ENCODE measurements at places on chromosomes 2 and 18.

DNA sequence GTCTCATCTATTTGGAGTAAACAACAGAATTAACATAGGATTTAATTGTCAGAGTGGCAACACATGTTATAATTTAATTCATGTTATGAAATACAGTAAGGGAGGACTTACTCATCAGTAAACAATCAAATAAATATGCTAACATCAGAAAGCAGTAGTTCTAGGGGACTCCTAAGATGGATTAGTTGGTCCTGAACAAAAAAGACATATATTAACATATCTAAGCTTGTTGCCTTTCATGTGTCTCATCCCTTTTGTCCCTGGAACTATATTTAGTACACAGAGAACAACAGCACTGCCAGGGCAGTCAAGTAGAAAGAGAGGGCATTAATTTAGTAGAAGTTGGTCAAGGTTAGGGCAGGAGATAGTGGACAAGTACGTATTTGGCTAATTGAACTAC, 117.8 kb upstream of the FZD5 start:
- DNase-seq: no peak

DNA sequence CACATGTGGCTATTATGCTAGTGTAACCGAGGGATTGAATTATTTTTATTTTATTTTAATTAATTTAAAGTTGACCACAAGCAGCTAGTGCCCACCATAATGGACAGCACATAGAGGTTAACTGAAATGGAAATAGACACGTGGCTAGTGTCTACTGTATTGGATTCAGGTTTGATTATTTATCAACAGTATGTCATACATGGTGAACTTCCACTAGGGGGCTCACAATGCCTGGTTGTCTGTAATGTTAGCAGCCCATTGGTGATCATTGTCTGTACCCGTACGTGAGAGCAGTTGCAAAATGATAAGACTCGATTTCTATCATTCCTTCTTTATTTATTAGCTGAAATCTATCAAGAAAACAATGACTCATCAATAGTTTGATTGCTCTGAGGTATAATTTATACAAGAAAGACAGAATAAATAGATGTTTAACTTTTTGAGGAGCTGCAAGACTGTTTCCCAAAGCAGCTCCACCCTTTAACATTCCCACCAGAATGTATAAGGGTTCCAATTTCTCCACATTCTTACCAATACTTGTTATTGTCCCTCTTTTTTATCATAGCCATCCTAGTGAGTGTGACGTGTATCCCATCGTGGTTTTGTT, 76.5 kb downstream of the CYBRD1 start:
- peak; percentile 15 for DNase-seq

GRCh38 chr18:23828426-23828825, 139.2 kb downstream of the LAMA3 start:
- no peak for DNase-seq

- DNase-seq: no peak
Observed at GRCh38 chr2:23988371-23988770, 21.5 kb upstream of the MFSD2B start.

DNA sequence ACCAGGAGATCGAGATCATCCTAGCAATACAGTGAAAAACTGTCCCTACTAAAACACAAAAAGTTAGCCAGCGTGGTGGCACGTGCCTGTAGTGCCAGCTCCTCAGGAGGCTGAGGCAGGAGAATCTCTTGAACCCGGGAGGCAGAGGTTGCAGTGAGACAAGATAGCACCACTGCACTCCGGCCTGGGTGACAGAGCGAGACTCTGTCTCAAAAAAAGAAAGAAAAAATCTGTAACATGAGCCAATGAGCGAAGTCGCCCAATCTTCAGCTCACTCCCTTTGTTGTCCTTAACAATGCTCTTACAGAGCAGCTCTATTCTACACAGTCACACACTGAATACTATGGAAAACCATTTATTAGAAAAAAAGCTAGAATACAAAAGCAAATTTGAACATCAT, 22.0 kb downstream of the FAM98A start:
- no peak for DNase-seq

DNA sequence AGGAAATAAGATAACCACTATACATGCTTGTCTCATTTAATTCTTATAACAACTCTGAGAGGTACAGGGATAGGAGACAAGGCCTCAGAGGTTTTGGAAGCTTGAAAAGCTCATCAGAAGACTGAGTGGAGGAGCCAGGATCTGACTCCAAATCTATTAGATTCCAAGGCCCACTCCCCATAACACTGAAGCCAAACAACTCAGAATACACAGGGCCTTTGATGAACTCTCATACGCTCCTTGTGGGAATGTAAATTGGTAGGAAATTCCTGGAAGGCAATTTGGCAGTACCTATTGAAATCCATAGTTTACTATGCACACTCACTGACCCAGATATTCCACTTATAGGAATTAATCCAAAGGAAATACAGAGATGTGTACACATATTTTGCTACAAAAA, 27.9 kb downstream of the WIPF1 start:
- DNase-seq: no peak

DNA sequence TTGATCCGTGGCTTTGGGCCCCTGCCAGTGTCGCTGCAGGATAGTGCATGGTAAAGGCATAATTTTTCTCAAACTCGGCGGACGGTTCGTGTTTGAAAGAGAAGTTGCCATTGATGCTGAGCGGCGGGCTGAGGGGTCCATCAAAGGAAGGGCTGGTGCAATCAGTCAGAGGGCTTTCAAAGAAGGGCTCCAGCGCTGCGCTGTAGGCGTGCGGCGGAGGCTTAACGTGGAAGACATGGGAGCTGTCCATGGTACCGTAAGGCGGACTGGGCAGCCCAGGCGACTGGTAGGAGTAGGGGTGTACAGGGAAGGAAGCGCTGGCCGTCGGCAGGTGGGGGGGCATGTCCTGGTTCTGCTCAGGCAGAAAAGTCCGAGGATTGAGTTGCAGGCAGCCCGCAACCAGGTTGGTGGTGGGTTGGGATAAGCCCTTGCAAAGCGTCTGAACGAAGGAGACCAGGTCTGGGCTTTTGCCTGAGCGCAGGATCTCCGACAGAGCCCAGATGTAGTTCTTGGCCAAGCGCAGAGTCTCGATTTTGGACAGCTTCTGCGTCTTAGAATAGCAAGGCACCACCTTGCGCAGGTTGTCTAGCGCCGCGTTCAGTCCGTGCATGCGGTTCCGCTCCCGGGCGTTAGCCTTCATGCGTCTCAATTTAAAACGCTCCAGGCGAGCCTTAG, 2.3 kb downstream of the NEUROD1 start:
- DNase-seq: peak; percentile 50

DNA sequence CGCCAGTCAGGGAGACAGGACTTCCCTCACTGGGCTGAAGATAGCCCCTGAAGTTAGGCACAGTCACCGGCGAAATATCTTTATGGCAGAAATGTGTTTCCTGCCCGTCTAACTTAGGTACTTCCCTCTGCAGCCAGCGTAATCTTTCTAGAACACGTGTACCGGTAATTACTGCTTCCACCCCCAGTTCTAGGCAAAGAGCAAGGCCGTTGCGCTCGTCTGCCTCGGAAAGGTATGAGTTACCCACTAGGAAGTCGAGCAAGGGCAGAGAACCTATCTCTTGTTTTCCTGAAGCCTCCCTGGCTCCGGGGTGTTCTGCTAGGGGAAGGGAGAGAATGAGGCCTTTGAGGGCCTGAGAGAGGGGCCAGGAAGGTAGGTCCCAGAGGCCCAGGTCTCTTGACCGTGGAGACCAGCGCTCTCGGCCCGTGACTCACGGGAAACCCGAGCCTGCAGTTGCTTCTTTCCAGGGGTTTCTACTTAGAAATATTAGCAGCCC, 70.0 kb downstream of the TWSG1 start:
- DNase-seq: peak; percentile 31

DNA sequence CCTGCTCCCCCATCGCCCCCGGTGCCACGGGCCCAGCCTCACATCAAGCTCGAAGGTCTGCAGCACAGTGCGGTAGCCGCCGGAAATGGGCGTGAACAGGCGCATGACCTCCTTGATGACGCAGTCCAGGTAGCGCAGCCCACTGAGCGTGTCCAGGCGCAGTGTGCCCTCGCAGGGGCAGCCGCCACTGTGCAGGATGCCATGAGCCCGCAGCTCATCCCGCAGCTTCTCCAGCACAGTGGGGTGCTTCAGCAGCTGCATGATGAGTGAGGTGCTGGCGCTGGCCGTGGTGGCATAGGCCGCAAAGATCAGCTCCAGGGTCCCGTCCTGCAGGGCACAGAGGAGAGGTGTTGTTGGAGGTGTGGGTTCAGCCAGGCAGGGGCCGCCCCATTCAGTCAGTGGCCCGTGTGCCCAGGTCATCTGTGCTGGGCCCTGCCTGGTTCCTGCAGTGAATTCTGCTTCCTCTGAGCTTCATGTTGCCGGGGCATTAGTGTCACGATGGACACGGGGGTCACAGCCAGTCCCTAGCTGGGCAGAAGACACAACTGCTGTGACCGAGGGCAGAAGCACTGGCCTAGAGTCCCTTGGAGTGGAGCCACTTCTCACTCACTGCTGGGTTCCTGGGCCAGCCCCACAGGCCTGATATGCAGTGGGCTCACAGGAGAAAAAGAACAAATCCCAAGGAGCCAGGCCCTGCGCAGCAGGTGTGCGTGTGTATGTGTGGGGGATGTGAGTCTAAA, 14.5 kb downstream of the CYP26B1 start:
- DNase-seq: no peak

GRCh38 chr18:2636126-2636631, 19.3 kb upstream of the SMCHD1 start:
- no peak for DNase-seq

GRCh38 chr2:73291093-73291460, 2.3 kb downstream of the EGR4 start:
- peak; percentile 64 for DNase-seq

DNA sequence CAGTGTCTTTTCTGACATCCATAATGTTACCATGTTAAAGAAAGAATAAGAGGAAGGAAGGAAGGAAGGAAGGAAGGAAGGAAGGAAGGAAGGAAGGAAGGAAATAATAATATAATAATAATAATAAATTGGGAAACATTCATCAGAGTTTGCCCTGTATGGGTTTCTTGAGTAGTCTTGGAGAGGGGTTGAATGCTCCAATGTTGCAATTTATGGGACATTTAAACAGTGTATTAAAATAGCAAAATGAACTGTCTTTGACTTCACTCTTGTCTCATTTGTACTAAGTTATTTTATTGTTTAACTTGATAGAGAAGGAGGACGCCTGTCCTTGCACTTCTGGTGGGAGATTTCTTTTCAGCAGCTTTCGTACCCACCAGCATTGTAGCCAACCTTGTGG, 277.7 kb downstream of the RNF144A start:
- no peak for DNase-seq

GRCh38 chr2:47654790-47655562, 128.0 kb upstream of the MSH6 start:
- DNase-seq: no peak
